ENCODE measurements at places on chromosomes 3 and 15.

GRCh38 chr15:80343554-80343992 lies 60.6 kb upstream of the ARNT2 start:
- no peak for DNase-seq

DNA sequence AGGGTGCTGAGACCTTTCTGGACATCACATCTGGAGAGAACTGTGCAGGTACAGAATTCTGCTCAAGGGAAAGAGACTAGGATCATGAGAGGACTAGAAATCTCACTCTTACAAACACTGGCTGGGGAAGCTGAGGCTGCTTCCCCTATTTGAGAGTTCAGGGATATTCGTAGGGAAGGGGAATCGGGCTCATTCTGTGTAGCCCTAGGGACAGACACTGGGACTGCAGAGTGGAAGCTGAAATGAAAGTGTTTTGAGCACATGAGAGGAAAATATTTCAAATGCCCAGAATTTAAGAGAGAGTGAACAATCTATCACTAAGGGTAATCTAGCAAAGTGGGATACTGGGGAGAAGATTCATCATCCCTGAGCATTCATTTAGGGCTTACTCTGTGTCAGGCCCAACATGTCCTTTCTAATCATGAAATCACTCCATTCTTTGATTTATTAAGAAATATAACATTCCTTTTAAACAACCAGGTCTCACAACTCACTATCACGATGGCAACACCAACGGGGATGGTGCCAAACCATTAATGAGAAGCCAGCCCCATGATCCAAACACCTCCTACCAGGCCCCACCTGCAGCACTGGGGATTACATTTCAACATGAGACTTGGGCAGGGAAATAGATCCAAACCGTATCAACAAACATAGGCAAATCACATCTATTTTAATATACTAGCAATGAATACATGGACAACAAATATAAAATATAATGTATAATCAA lies 63.0 kb downstream of the CPN2 start:
- DNase-seq, result no peak

- DNase-seq, result no peak
Measured at GRCh38 chr3:48595075-48595525, at the start of gene COL7A1. TSS of gene COL7A1 (minus strand) at chr3:48595329. CDS start at chr3:48595159, 170 bp downstream.

DNA sequence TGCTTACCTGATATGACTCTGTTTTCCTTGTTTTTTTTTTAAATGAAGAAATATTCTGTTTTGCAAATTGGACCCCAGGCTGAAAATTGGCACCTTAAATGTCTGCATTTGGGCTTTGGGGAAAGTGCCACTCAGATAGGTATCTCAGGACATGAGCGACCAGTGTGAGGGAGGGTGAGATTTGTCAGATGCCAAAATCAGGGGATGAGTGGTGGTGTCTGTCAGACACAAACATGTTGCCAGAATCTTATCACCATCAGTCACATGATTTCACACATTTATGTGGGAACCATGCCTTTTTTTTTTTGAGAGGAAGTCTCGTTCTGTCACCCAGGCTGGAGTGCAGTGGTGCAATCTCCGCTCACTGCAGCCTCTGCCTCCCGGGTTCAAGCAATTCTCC lies 75.6 kb upstream of the OSBPL11 start:
- no peak for DNase-seq

- no peak for DNase-seq
Measured at GRCh38 chr15:59191855-59192237, 14.8 kb upstream of the LDHAL6B start.

GRCh38 chr3:74623261-74623836 lies 8.9 kb upstream of the CNTN3 start:
- no peak for DNase-seq

DNA sequence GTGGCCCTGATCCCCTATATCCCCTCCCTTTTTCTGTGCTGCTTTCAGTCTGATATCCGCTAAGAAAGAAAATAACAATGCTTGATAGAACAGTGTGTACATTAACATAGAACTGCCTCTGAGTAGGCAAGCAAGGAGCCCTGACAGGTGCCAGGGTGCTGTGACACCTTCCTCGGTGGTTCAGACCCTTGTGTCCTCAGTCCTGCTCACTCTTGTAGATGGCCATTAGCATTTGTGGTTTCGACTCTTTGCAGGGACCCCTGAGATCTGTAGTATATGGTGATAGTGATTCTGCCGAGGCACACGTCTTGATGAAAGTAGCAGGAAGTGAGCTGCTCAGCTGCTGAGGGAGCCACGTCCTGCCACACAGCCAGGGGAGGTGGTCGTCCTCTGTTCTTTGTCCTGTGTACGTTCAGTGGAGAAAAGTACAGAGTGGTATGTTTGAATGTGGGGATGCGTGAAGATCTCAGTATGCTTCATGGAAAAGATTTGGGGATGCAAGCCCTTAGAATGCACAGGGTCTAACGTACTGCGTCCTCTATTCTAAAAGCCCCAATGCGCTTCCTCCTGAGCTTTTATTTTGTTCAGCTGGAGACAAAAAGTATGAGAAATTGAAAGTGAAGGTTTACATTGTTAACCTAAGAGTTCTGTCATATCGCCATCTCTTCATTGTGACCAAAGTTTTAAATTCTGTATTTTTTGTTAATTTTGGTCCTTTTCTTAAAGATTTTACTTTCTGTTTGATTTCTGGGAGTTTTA lies 35.4 kb downstream of the PXYLP1 start:
- no peak for DNase-seq

DNA sequence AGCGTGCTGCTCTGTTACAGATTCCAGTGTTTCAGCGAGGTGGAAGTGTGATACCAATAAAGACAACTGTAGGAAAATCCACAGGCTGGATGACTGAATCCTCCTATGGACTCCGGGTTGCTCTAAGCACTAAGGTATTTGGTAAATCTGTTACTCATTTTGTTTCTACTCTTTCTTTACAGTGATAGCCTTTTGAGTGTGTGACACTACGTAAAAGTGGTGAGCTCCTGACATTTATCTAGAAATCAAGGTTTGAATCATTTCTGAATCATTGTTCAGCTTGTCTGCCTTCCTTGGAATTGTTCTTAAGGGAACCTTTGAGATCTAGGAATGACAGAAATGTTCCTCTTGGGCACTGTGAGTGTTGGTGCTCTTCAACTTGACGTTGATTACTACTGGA lies 11.2 kb upstream of the CAPN3 start:
- DNase-seq, result no peak

DNA sequence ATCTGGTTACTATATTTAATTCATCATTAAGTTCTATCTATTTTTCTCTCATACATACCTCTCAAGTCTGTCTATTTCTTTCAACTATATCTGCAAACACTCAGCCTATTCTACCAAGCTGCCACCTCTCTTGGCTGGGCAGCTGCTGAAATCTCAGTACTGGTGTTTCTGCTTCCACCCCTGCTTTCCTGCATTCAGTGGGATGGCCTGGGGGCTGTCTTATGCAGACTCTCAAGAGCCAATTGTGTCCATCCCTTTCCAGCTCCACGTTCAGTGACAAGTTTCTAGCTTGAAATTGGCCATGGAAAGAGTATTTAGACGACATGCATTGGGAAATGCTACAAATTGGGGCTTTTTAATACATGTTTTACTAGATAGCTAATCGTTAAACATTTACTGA lies 378.4 kb upstream of the DPPA4 start:
- no peak for DNase-seq

DNA sequence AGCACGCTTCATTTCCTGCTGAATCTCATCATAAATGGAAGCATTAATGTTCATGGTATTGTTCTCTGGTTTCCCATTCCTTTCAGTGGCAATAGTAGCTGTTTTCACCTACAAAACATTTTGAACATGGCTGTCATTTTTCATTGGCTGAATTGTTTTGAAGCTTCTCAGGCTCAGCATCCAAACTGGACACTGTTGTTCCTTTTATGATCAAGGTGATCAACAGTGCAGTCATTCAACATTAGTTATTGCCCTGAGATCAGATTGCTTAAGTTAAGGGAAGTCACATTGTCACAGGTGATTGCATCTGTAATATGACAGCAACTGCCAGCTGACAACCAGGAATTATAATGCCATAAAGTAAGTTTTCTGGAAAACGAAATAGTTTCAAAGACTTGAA lies 46.9 kb downstream of the SATB1 start:
- no peak for DNase-seq

- DNase-seq, result no peak
Measured at GRCh38 chr15:84928843-84929168, 44.3 kb downstream of the SLC28A1 start.

- DNase-seq, result no peak
Measured at GRCh38 chr3:189982321-189982945, 138.3 kb downstream of the P3H2 start.

- DNase-seq, result no peak
Measured at GRCh38 chr3:193400304-193400703, 21.8 kb upstream of the ATP13A5 start.

DNA sequence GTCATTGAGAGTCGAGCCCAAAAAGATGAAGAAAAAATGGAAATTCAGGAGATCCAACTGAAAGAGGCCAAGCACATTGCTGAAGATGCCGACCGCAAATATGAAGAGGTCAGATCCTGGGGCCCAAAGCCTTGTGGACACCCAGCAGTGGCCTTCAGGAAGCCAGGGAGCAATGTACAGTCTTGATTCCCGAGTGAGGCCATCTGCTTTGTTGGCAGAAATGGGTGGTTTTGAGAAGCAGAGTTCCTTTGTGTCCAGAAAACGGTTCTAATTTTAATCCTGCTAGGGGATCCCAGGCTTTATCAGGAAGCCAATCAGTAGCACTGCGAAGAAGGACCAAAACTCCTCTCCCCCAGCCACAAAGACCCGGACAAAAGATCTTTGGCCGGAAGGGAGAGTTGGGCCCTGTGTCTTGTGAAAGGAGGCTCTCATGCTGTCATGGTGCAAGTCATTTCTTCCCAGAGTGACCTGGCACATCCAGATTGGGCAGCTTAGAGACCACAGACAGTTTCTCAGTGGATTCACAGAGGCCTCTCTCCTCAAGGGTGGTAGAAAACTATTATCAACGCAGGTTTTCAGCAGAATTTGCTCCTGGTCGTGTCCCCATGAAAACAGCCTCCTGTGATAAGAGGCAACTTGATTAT lies 17.1 kb downstream of the TPM1 start:
- no peak for DNase-seq

GRCh38 chr3:120416868-120417267 lies 33.9 kb downstream of the FSTL1 start:
- DNase-seq, result no peak

- no peak for DNase-seq
Measured at GRCh38 chr15:68789091-68789490, 31.6 kb downstream of the ANP32A start.

DNA sequence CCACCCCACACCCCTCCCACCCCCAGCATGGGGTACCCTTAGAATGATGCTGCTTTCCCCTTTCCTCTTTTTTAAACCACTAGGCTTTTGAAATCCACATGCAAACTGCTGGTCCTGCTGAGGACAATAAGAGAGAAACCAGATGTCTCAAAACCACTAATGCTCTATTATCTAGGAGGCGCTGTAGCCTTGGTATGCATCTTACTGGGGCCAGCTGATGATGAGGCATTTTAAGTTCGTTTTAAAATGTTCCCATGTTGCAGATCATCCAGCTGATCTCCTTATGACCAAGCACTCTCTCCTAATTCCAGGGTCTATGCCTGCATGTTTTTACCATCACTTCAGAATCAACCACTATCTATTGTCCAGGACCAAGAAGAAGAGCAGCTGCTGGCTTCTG lies 1.3 kb downstream of the NME9 start:
- DNase-seq, result no peak

DNA sequence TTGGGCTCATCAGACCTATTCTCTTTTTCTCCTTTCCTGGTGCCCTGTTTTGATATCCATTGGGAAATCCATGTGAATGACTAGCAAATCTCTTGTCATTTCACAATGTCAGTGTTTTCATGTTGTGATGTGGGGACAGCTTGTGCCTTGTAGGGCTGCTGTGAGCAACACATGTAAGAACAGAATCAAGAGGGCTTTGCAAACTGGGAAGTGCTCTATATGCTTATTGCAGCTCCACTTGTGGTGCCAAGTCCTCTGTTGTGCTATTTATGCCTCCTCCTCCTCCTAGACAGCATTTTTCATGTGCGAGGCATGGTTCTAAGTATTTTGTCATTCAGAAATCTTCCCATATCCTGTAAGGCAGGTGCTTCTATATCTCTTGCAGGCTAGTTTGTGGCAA lies 56.4 kb downstream of the ZNF621 start:
- DNase-seq, result no peak

- DNase-seq, result no peak
Measured at GRCh38 chr3:134608023-134608770, 42.6 kb downstream of the KY start.

GRCh38 chr3:121018917-121019321 lies 110.9 kb downstream of the STXBP5L start:
- no peak for DNase-seq

GRCh38 chr3:46299608-46300460 lies 54.1 kb upstream of the CCR2 start:
- DNase-seq, result no peak

- DNase-seq, result no peak
Measured at GRCh38 chr3:147406028-147406931, at the start of gene ZIC4. TSS of gene ZIC4 (minus strand) at chr3:147406543. CDS start at chr3:147402797, 3,746 bp downstream.

- DNase-seq, result no peak
Measured at GRCh38 chr3:190385731-190386688, 2.0 kb upstream of the CLDN16 start.

DNA sequence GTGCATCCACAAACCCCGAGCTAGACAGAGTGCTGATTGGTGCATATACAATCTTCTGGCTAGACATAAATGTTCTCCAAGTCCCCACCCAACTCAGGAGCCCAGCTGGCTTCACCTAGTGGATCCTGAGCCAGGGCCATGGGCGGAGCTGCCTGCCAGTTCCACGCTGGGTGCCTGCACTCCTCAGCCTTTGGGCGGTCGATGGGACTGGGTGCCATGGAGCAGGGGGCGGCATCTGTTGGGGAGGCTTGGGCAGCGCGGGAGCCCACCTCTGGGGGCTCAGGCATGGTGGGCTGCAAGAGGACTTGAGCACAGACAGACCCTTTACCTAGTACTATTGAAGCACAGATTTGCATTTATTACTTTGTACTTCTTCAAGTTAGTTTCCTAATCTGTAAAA lies 57.5 kb downstream of the ZPLD1 start:
- no peak for DNase-seq

DNA sequence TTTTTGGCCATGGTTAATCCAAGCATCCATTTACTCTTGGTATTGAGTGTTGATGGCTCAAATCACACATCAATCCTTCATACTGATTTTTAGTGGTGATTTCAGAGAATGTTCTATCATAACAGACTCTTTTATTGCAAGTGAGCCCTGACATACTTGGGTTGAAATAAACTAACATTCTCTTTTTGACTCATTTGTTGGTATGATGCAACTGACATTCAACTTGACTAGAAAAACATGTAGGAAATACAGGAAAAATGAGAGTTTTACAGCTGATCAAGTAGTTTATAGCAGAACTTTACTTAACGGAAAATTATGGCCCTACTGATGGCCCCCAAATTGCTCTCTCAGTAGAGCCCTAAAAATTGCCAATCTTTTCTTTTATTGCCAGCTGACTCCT lies 173.9 kb upstream of the CD96 start:
- DNase-seq, result no peak

Measured in stimulated activated CD4-positive, alpha-beta T cell treated with anti-CD3 and anti-CD28 coated beads, Interleukin-4, amount 100 ng/mL, for 4 hours (primary cell).